Naive B cell (primary cell): ENCODE measurements at places on chromosomes 2 and 18.

GRCh38 chr2:23526114-23526513, 141.1 kb downstream of the KLHL29 start:
- H3K4me1 ChIP-seq = no peaks in the 10 kb centered on the region
- no peaks in the 10 kb centered on the region for H3K36me3 ChIP-seq
- H3K27me3 ChIP-seq = peaks cover 8% of the 10 kb centered on the region
- DNase-seq = no peak

- H3K36me3 ChIP-seq = no peaks in the 10 kb centered on the region
- no peaks in the 10 kb centered on the region for H3K4me1 ChIP-seq
Observed at GRCh38 chr2:146678516-146678915, 1166.3 kb upstream of the ACVR2A start.

DNA sequence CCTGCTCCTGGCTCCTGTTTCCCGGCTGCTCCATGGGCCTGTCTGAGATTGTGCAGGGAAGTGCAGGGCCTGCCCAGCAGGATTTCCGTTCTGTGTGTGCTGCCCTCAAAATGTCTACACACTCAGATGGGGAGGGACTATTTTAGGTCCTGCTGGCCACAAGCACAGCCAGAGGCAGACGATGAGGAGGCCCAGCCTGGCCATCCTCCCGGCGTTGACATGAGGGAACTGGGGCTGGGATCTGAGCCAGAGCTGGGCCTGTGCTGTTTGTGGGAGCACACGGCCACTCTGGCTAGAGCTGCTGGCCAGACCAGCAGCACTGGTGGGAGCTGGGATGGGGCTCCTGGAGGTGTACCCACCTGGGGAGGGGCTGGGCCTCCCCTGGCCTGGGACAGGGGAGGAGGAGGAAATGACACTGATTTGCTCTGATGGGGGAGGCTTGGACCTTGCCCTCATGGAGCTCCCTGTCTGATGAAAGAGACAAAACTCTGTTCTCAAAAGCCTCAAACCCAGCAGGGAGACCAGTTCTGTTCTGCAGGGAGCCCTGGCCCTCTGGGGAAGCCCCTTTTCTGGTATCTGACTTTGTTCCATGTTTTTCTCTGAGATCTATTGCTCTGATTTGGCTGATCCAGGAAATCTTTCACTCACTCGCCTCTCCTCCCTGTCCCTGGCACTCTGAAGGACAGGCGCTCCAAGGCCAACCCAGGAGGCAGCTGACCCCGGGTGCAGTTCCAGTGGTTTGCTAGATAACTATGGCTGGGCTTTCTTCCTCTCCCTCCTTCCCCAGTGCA, 161.8 kb downstream of the DYSF start:
- H3K27ac ChIP-seq = peak overlapping the region; percentile 18
- H3K36me3 ChIP-seq = no peaks in the 10 kb centered on the region
- H3K4me1 ChIP-seq = no peaks in the 10 kb centered on the region
- no peak for DNase-seq
- no peak overlapping the region for H3K4me3 ChIP-seq

GRCh38 chr2:171952748-171953147, 30.5 kb downstream of the HAT1 start:
- no peak for DNase-seq
- H3K36me3 ChIP-seq = peaks cover 12% of the 10 kb centered on the region
- no peaks in the 10 kb centered on the region for H3K27me3 ChIP-seq
- no peak overlapping the region for H3K27ac ChIP-seq

DNA sequence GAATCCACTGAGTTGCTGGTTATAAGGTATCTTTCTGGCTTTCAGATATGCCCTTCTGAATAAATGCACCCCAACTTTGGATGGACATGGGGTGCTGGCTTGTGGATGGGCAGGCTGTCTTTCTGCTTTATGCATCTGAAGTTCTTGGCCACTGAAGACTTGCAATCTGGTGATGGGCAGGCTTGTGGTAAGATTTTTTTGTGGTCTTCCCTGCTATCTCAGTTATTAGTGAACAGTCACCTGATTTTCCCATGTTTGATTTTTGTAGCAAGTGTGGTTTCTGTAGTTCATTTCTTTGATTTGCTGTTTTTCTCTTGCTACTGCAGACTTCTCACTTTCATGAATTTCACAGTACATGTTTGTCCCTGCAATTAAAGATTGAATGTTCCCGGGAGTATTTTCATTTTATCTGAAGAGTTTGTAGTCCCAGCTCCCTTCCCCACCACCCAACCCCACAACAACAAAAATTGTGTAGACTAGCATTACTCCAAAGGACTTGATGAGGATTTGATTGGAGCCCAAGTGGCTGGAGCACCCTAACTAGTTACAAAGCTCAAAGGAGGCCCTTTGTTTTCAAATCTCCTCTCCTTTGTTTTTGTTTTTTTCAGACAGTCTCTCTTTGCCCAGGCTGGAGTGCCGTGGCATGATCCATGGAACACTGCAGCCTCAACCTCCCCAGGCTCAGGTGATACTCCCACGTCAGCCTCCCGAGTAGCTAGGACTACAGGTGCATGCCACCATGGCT, 63.6 kb upstream of the MGAT5 start:
- H3K4me3 ChIP-seq = no peak overlapping the region
- H3K36me3 ChIP-seq = peaks cover 19% of the 10 kb centered on the region
- DNase-seq = no peak
- H3K4me1 ChIP-seq = peaks cover 65% of the 10 kb centered on the region
- no peaks in the 10 kb centered on the region for H3K27me3 ChIP-seq
- H3K27ac ChIP-seq = peak overlapping the region; percentile 8

GRCh38 chr18:35746826-35747339, 165.3 kb downstream of the GALNT1 start:
- H3K4me3 ChIP-seq = no peak overlapping the region
- no peaks in the 10 kb centered on the region for H3K36me3 ChIP-seq
- peaks cover 13% of the 10 kb centered on the region for H3K27me3 ChIP-seq
- DNase-seq = no peak
- H3K4me1 ChIP-seq = no peaks in the 10 kb centered on the region
- no peak overlapping the region for H3K27ac ChIP-seq

GRCh38 chr2:59884166-59884565, 669.3 kb downstream of the BCL11A start:
- H3K27me3 ChIP-seq = no peaks in the 10 kb centered on the region
- H3K36me3 ChIP-seq = no peaks in the 10 kb centered on the region
- H3K27ac ChIP-seq = no peak overlapping the region
- no peak overlapping the region for H3K4me3 ChIP-seq
- no peak for DNase-seq

DNA sequence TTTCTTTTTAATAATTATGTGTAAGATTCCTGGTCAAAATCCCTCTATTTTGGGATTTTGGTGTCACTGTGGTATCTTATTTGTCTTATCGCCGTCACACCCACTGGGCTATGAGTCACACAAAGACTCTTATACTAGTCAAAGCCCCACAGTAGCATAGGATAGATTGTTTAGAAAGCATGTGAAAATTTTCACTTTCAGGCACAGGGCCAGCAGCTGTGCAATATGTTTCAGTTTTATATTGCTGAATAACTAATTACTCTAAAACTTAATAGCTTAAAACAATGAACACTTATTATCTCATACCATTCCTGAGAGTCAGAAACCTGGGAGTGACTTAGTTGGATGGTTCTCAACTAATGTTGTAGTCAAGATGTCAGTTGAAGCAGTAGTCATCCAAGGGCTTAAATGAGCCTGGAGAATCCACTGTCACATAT, 24.0 kb downstream of the CFAP210 start:
- H3K4me1 ChIP-seq = no peaks in the 10 kb centered on the region
- no peaks in the 10 kb centered on the region for H3K36me3 ChIP-seq
- no peak for DNase-seq

DNA sequence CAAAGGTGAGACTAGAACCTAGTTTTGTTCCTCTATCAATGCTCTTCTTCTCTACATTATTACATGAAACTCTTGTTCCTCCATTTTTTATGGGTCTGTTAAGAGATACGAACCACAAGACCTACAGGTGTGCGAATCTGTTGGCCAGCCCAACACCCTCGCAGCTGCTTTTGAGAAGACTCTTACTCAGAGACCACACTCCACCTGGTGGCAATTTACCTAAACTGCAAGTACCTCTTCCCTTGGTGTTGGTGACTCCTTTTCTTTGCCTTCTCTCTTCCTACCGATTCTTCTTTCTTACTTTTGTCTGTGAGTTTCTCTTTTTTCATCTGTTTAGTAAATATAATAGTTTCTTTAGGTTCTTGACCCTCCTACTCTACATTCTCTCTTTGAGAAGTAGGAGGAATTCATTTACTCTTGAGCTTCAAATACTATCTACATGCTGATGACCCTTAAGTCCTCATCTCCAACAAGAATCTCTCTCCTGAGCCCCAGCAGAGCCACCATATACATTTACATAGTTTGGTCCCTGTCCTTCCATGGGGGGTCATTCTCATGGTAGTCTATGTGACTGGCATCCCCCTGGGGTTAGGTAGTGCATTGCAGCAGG, 81.8 kb upstream of the GAREM1 start:
- H3K27me3 ChIP-seq = peaks cover 21% of the 10 kb centered on the region
- no peaks in the 10 kb centered on the region for H3K4me1 ChIP-seq
- H3K4me3 ChIP-seq = no peak overlapping the region
- no peak overlapping the region for H3K27ac ChIP-seq
- H3K36me3 ChIP-seq = no peaks in the 10 kb centered on the region

GRCh38 chr2:10914272-10914693, 2.5 kb downstream of the KCNF1 start:
- no peak overlapping the region for H3K27ac ChIP-seq
- peaks cover 7% of the 10 kb centered on the region for H3K36me3 ChIP-seq
- no peaks in the 10 kb centered on the region for H3K4me1 ChIP-seq
- no peak overlapping the region for H3K4me3 ChIP-seq
- peaks cover 60% of the 10 kb centered on the region for H3K27me3 ChIP-seq

DNA sequence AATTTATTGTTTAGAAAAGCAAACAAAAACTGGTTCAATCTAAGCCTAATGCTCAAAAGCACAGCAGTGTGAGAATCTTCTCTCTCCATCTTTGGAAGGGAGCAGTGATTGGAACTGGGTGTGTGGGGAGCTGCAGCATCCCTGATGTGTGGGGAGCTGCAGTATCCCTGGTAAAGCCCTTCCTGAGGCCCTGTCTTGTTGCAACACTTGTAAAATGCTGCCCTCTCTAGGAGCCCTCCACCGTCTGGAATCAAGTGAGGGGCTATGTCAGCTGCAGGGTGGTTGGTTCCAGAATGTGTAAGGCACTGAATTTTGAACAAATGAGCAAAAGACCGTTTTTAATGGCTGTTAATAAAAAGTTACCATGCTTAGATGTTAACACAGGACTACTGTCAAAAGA, 147.7 kb upstream of the RAB12 start:
- peaks cover 5% of the 10 kb centered on the region for H3K27me3 ChIP-seq
- H3K27ac ChIP-seq = no peak overlapping the region
- H3K36me3 ChIP-seq = peaks cover 6% of the 10 kb centered on the region
- no peak for DNase-seq
- H3K4me1 ChIP-seq = no peaks in the 10 kb centered on the region
- no peak overlapping the region for H3K4me3 ChIP-seq
